ENCODE measurements at places on chromosomes 7 and 10.

GRCh38 chr10:57654856-57655255 lies 612.8 kb downstream of the IPMK start:
- DNase-seq = no peak

GRCh38 chr10:122852261-122852660 lies 6.6 kb upstream of the CUZD1 start:
- DNase-seq = no peak

DNA sequence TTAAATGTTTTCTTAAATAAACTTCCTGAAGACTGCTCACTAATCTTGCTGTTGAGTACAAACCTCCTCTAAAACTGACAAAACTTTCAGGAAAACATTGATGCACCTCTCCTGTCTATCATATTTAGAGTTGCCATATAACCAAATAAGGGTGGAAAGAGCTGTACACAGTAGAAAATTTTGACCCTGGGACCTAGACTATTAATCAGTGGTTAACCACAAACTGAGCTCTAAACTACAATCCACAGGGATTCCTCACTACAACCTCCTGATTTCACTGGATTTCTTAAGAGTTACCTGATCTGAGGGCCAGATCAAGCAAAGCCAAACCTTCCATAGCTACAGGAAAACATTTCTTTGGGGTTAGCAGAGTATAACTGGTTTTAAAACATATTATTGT lies 39.9 kb upstream of the WNT16 start:
- no peak for DNase-seq

- DNase-seq = no peak
Measured at GRCh38 chr7:148919859-148920258, 35.8 kb upstream of the EZH2 start.

- no peak for DNase-seq
Measured at GRCh38 chr7:144390481-144390880, 13.0 kb downstream of the NOBOX start.

GRCh38 chr7:151679071-151679708 lies 159.5 kb upstream of the RHEB start:
- DNase-seq = no peak

- DNase-seq = no peak
Measured at GRCh38 chr7:105230486-105230885, 158.2 kb downstream of the SRPK2 start.

DNA sequence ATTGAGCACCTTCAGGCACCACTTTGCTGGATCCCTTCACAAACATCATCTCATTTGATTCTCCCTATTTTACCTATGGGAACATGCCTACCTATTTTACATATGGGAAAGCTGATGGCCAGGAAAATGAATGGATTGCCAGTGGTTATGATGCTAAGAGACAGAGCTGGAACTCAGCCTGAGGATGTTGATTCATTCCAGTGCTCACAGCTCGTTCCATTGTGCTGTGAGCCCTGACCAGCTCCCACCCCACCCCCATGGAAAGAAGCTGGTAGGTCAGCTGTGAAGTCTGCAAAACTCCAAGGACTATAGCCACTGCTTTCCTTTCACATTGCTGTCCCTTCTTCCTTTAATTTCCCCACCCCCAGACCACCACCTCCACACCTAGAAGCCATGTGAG lies 9.6 kb downstream of the UBTD1 start:
- DNase-seq = no peak

Data from activated CD4-positive, alpha-beta T cell treated with anti-CD3 and anti-CD28 coated beads for 4 hours (primary cell).